Mesendoderm (in vitro differentiated cells): ENCODE measurements at places on chromosomes 12 and 14.

GRCh38 chr12:110913119-110914056 lies 7.0 kb downstream of the MYL2 start:
- DNase-seq = no peak

- DNase-seq = no peak
Measured at GRCh38 chr12:62861586-62861985, 73.4 kb downstream of the PPM1H start.

GRCh38 chr12:68565391-68565903 lies 45.3 kb upstream of the RAP1B start:
- no peak for DNase-seq

GRCh38 chr14:45135156-45135555 lies 574 bp upstream of the FANCM start:
- peak; percentile 25 for DNase-seq

DNA sequence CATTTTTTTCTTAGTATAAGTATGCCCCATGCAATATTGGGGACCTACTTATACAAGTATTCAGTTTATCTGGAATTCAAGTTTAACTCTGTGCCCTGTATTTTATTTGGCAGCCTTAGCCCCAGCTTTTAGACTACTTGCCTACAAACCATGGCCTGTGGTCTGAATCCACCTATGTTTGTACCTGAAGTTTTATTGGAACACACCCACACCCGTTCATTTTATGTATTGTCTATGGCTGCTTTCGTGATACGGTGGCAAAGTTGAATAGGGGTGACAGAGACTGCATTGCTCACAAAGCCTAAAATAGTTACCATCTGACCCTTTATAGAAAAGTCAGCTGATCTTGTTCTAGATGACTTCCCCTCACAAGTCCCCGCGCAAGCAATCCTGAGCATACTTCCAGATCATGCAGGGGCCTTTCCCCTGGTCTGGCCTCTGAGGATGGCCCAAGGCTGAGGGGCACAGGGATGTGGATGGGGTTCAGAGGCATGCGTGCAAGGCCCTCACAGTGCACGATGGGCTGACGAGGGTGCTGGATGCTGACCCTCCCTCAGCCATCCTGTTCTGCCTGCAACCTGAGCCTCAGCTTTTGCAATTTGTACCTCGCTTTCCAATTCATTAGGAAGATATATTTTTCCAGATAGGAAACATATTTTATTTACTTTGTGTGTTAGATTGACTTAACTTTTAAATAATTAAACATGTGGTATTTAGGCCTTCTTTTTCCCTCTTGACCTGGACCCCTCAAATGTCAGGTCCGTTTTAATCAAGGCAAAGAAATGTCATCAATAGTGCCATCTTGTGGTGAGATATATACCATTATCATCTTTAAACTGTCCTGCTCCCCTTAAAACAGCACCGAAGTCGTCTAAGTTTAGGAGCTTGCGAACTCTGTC lies 527.3 kb upstream of the CCDC196 start:
- DNase-seq = peak; percentile 71

DNA sequence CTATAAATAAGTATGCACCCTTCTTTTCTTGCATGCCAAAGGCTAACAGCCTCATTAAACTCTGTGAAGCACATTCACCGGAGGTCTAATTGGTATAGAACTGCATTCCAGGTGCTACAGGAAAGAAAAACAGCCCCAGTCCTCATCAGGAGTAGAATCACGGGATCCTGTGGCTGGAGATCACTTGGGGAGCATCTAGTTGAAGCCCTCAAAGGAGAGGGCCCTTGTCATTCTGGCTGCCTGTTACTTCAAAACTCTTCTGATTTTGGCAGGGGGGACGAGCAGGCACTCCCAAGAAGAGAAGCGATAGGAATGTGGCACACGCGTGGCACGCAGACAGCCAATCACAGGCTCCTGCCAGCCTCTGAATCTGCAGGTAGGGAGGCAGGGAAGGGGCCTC lies 154.4 kb downstream of the TTC7B start:
- DNase-seq = no peak

DNA sequence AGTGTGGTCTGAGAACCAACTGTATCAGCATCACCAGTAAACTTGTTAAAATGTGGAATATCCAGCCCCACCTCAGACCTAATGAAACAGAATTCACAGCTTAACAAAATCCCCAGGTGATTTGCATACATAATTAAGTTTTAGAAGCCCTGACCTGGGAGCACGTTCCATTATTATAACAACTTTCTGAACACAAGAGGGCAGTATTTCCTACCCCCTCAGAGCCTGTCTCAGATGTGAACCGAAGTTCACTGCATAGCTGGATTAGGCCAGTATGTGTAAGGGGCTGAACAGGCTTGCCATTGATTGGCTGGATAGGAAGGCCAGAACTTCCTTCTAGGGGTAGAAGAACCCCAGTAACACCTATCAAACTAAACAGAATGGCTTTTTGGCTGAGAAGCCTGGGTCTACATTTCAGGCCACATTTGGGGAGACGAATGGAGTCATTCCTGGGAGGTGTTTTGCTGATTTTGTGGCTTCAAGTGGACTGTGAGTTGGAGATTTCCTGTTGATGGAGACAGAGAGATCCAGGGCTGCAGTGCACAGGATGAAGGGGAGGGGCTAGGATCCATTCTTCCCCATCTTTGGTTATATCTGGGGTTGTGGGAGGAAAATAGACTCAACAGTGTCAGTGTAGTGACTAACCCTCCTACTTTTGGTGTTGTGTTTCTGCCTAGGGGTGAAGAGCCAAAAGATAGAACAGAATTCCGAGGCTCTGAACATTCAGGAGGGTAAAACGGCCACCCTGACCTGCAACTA lies 94.7 kb upstream of the OR4E1 start:
- DNase-seq = peak; percentile 86

DNA sequence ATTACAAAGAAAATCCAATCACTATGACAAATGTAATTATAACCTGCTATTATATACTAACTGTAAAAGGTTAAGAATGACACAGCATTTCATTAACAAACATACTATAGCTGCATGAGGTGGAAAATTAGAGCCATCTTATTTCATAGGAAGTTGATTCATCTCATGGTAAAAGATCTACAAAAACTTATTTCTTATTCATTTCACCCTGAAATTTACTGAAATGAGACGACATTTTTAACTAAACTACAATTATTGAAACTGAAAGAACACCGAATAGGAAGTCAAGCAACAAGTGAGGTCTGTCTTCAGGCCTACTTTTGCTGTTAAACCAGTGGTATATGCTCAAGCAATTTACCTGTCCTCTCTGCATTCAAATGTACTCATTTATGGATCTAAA lies 87.2 kb downstream of the CEP83 start:
- no peak for DNase-seq

DNA sequence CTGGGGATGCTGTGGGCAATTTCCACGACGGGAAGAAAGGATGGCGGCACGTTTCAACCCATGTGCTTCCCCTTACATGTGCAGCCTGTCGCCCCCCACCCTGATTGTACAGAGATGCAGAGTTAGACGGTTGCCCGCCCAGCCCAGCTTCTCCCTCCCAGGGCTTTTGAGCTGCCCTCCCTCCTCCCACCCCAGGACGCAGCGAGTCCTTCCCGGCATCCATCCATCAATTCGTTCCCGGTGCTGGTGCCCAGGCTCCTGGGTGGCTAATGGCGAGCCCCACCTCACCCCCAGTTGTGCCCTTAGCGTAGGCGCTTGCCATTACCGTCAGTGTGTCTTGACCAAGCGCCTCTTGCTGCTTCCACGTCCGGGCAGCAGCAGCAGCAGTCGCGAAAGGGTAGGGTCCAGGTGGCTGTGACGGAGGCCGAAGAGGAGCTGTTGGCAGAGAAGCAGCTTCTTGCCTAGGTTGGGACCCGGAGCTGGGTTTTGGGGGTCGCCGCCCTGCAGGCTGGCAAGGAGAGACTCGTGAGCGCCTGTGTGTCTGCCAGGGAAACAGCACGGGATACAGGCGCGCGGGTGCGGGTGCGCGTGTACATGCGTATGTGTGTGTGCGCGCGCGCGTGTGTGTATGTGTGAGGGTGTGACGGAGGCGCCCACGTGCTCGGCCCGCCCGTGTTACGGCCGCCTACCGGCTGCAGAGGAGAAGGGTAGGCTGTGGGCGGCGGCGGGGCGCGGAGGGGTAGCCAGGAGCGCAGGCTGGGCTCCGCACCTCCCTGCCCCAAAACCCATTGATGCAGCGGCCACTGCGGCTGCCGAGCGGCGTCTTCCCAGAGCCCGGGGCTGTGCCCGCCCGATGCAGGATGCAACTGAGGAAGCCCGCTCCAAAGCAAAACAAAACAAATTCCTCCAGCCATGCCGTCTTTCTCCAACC lies at the start of gene SLC6A15:
Gene SLC6A15 (minus strand): TSS at position 602 of the 931 bp plus-strand sequence. CDS start 20,679 bp downstream, outside the sequence.
- DNase-seq = peak; percentile 91

- no peak for DNase-seq
Measured at GRCh38 chr12:21786041-21786531, 11.6 kb upstream of the KCNJ8 start.

DNA sequence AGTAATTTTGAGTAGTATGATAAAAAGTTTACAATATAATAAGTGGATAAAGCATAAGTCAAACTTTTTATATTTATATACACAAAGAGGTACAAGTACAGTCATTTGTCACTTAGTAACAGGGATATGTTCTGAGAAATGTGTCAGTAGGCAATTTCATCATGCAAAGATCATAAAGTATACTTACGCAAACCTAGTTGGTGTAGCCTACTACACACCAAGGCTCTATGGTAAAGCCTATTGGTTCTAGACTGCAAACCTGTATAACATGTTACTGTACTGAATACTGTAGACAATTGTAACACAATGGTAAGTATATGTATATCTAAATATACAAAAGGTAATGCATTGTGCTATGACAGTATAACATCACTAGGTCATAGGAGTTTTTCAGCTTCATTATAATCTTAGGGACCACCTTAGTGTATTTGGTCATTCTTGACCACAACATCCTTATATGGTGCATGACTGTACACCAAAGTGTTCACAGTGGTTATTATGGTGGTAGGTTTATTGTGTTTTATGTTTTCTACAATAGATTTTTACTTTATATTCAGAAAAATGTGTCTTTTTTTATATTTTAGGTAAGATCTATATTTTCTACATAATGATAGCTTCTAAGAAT lies 14.9 kb upstream of the SCFD1 start:
- DNase-seq = no peak

DNA sequence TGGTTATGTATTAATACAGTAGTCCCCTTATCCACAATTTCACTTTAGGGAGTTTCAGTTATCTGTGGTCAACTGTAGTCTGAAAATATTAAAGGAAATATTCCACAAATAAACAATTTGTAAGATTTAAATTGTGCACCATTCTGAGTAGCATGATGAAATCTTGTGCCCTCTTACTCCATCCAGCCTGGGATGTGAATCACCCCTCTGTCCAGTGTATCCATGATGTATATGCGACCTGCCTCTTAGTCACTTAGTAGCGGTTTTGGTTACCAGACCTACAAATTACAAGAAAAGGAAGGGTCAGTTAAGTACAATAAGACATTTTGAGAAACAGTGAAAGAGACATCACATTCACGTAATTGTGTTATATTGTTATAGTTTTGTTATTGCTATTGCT lies 39.9 kb upstream of the MDGA2 start:
- no peak for DNase-seq

- no peak for DNase-seq
Measured at GRCh38 chr14:46940611-46941010, 289.0 kb upstream of the RPL10L start.

DNA sequence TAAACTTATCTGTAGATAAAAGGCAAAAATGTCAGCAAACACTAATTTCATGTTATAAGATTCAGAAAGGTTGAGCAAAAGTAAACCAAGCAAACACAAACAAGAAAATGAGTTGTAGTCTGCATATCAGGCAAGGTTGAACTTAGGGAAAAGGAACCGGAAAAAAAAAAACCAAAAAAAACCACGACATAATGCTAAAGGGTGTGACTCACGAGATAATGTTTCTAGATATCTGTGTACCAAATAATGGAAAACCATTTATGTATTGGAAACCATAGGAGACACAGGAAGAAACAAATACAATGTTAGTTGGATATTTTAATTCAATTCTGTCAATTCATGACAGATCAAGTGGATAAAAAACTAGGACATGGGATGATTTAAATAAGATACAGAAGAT lies 60.5 kb downstream of the GPATCH2L start:
- no peak for DNase-seq

DNA sequence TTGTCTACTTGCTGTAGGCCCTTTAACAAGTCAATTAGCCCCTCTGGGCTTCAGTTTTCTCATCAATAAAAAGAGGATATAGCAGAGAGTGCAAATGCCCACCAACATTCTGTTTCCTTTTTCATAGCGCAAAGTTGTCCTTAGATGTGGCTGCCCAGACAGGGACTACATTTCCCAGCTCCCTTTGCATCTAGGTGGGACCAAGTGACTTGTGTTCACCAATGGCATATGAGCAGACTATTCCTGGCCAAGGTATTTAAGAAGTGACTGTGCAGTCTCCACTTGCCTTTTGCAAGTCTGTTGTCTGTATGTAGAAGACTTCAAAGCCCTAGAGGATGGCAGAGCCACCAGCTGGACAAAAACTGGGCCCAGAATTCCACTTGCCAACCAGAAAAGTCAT lies 59.7 kb downstream of the DAO start:
- peak; percentile 73 for DNase-seq

GRCh38 chr14:94591073-94591472 lies 9.8 kb downstream of the SERPINA5 start:
- DNase-seq = no peak

DNA sequence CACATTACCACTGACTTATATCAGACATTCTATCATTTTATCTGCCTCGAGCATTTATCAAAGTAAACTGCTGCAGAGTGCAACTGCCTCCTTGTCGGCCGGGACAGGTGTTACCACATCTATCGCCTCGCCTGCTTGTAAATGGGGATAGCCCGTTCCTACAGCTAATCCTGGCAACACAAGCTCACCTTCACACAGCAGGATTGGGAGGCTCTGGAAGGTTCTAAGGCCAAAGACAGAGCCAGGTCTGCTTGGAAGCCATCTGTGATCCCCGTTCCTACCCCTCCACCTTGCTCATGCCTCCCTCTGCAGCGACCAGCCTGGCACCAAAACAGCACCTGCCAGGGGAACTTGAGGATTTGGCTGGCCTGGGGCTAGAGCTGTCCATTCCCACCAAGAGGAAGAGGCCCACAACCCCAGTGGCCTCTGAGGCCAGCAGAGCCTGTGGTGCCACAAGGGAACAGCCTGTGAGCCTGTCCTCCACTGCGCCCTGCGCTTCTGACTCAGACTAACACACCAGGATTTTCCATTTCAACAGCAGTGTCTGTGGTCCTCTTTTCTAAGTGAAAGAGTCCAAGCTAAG lies 114.8 kb upstream of the DIO3 start:
- DNase-seq = no peak

DNA sequence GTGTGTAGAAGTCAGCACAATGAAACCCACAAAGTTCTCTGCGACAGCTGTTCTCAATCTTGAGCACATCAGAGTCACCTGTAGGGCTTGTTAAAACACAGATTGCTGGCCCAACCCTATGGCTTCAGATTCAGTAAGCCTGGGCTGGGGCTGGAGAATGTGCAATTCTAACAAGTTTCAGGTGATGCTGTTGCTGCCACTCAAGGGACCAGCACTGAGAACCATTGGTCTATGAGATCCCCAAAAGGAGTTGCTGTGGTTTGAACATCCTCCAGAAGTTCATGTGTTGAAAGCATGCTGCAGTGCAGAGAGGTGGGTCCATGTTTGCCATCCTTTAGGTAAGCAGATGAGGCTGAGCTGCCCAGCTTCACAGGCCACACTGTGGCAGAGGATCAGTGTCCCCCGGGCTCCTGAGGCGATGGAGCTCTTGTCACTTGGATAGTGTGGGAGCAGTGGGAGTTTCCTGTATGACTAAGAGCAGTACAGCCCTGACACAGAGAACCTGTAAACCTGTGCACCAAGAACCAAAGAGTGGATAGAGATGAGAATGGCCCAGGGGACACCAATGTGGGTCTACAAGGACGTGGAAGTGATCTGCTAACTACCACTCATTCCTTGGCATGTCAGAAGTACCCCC lies 8.0 kb upstream of the RTRAF start:
- DNase-seq = no peak
